Stomach (tissue), 19 donors: ENCODE measurements at places on chromosomes 4 and X. TPM values are rescaled to one million over a fixed set of nuclear protein-coding genes. Genes with fewer than 3 reads are reported as not detected.

DNA sequence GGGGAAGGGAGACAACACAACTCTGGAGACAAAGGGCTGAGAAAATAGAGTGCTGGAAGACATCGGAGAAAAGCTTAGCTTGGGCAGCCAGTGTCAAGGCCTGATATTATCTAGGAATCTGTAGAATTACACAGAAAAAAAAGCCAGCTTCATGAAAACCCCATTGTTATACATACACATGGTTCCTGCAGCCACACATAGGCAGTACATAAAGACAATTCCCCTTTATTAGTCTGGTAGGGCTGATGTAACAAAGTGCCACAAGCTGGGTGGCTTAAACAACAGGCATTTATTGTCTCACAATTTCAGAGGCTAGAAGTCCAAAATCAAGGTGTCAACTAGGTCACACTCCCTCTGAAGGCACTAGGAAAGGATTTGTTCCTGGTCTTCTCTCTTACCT is 503.5 kb downstream of the MID1IP1 start:
- DNase-seq: no peak

DNA sequence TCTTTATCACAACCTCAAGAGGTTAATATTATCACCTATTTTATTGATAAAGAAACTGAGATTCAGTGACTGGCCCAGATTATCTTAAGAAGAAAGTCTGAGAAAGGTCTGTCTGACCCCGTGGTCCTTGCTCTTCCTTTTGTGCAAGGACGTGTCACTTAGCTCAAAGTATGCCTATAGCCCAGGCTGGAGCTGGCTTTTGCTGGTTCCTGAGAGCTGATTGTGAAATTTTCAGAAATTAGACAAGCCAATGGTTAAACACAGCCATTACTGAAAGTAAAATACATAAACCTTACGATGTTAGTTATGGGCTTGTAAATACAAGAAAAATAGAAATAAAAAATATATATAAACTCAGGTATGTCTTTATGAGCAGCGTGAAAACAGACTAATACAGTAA is 70.1 kb downstream of the CHRNA9 start:
- no peak for DNase-seq

- DNase-seq: peak; percentile 92
These were observed 111.5 kb downstream of the AFAP1 start for GRCh38 chr4:7828011-7828720.

DNA sequence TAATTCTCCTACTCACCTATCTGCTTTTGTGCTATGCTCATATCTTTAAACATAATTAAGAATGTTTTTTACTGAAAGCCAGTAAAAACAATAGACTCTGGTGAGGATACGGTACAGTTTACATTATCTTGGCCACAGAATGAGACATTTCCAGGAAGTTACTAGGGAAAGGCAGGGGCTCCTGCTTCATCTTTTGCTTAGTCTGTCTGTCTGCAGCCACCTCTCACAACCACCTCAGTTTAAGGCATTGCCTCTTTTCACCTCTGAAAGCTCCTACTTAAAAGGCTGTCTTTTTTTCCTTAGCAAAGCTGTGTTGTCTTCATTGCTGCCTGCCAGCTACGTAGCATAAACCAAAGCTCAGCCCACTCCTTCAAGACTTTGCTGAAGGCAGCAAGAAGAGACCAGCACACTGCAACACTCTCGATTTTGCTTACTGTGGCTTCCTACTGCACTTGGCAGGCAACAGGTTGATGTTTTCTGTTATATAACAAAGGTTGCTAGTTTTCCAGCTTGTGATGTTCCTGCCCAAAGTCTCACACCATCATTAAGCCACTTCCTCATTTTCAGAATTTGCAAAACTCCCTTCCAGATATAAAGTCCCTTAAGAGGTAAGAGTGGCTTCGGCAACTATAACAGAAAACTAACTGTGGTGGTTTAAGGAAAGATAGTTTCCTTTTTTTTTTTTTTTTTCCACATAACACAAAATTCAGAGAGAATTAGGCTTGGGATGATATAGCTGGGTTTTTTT is 432.9 kb downstream of the GRXCR1 start:
- DNase-seq: no peak

GRCh38 chr4:32472918-32473317 is 1752.7 kb downstream of the PCDH7 start:
- DNase-seq: no peak

- peak; percentile 30 for DNase-seq
These were observed 490 bp upstream of the PDZD4 start for GRCh38 chrX:153830640-153831428.

DNA sequence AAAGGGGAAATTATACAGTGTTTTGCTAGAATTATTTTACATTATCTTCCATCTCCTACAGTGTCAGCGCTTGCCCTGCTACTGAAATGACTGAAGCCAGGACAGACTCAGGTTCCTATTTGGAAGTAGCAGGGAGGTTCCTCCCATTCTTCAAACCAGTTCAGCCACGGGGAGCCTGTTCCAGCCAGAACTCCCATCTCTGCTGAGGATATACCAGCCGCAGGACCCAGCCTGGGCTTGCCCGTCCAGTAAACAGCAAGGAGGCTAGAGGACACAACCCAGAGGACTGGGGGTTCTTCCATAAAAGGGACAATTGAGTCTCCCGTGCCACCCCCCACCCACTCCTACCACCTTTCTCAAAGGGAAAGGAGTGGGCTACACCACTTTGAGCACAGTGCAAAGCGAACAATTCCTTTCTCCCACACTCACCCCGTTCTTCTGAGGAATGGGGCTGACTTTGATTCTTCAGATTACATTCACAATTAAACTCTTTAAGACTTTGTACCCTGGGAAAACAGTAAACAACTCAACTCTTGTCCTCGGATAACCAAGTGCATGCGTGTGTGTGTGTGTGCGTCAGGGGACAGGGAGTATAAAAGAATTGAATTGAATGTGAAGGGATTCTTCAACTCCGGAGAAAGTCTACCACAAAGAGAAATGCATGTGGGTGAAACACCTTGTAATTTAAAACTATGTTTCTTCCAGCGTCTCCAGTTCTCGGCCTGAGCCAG is 31.0 kb upstream of the PPARGC1A start:
- no peak for DNase-seq

GRCh38 chrX:37746218-37746941 is 33.5 kb upstream of the CYBB start:
- no peak for DNase-seq

GRCh38 chrX:133676344-133677122 is 261.2 kb upstream of the GPC4 start:
- DNase-seq: peak; percentile 32

DNA sequence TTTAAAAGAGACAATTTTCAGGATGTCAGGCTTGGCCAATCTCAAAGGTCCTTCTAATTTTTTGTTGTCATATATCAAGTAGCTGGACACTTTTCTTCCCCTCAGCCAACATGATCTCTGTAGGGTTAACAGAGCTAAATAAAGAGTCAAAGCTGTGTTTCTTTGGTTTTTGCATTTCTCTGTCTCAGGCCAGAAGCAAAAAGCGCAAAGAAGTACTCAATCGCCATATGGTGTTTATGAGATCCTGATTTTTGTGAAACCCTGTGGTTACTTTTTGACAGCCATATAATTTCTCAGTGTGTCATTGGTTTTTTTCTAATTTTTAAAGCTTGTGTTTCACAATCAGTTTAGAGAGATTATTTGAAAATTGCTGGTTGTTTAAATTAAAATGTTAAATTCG is 111.9 kb downstream of the MAPK10 start:
- DNase-seq: no peak

- DNase-seq: no peak
These were observed 499.5 kb downstream of the ANKRD50 start for GRCh38 chr4:124212815-124213630.

DNA sequence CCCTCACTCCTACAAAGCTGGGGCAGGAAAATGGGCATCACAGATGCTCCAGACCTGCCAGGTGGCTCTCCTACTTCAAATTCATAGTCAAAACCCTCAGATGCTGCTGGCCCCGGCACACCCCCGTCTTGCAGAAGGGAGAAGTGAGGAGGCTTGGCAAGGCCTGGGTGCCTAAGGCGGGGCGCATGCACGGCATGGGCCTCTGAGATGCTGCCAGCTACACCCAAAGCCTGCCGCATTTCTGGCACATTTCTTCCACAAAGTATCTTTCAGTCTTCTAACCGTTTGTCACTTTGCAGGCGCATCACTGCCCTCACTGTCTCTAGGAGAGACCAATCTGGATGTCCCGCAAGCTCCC is 19.6 kb downstream of the WDR1 start:
- no peak for DNase-seq

GRCh38 chr4:40672528-40673522 is 43.2 kb upstream of the RBM47 start:
- no peak for DNase-seq

- no peak for DNase-seq
These were observed 161.2 kb upstream of the TAPT1 start for GRCh38 chr4:16387448-16387847.

- no peak for DNase-seq
These were observed 17.1 kb downstream of the USP46 start for GRCh38 chr4:52641854-52642563.

GRCh38 chr4:113157086-113157857 is 107.8 kb downstream of the ANK2 start:
- no peak for DNase-seq

- DNase-seq: no peak
These were observed 104.1 kb downstream of the ZAR1 start for GRCh38 chr4:48594180-48594579.

GRCh38 chr4:133555671-133556070 is 406.6 kb downstream of the PCDH10 start:
- no peak for DNase-seq

DNA sequence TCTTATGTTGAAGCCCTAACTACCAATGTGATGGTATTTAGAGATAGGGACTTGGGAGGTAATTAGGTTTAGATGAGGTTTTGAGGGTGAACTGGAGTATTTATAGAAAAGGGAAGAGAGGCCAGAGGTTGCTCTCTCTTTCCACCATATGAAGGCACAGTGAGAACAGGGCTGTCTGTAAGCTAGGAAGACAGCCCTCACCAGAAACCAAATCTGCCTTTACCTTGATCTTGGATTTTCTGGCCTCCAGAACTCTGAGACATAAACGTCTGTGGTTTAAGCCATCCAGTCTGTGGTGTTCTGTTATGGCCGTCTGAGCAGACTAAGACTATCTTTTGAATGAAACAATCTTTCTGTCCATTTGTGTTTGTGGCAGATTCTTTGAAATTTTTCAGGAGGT is 223.7 kb downstream of the PDHA2 start:
- DNase-seq: no peak

- DNase-seq: no peak
These were observed 78.9 kb upstream of the RXFP1 start for GRCh38 chr4:158442736-158443135.

DNA sequence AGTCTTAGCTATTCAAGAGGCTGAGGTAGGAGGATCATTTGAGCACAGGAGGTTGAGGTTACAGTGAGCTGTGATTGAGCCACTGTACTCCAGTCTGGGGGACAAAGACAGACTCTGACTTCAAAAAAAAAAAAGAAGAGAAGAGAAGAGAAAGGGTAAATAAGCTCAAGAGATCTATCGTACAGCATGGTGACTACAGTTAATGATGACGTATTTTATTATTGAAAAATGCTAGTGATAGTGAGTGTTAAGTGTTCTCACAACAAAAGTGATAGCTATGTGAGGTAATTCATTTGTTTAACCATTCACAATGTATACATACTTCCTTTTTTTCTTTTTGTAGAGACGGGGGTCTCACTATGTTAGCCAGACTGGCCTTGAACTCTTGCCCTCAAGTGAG is 121.5 kb upstream of the RPL34 start:
- DNase-seq: no peak

- no peak for DNase-seq
These were observed 246.5 kb downstream of the CPE start for GRCh38 chr4:165625281-165625680.

- DNase-seq: no peak
These were observed 17.7 kb upstream of the ELOVL6 start for GRCh38 chr4:110216129-110216528.

GRCh38 chr4:53511014-53511413 is 80.3 kb downstream of the LNX1 start:
- DNase-seq: no peak

DNA sequence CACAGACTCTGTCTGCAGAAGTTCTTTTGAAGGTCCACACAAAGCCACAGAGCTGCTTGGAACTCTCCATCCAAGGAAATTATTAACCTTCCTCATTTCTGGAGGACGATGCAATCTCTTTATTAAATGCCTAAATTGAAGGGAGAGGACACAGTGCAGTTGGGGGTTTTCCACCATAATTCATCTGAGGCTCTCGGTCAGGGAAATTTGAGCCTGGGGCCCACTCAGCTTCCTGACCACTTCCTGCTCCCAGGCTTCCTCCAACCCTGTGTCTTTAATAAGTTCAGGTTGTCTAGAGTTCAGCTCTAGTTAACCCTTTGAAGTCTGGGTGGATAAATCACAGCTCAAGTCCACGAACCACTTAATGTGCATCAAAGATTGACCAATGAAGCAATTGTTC is 58.5 kb downstream of the PRPS1 start:
- no peak for DNase-seq

DNA sequence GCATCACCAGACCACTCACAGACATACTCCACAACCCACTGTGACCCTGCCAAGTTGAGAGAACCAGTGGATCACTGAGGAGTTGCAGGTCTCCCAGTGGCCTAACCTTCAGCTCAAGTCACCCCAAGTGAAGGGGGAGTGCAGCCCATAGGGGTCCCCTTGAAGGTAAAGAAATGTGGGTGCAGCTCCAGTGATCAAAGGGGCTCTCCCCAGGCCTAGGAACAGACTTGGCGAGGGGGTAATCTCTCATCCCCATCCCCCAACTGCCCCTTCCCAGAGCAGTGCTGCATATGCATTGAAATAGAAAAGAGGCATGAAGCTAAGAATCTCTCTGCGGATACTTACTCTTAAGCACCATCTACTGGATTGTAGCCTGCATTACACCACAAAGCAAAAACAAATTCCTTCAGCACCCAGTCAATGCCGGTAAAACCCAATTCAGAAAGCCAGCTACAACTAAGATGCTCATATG is 27.0 kb downstream of the MAGEE1 start:
- peak; percentile 30 for DNase-seq

- DNase-seq: no peak
These were observed 136.1 kb upstream of the MID1 start for GRCh38 chrX:10756441-10756840.

Gene PPP4R3C
- not detected for polyA plus RNA-seq

Gene LDB2
- 14.7 TPM for polyA plus RNA-seq

Gene OR13H1
- polyA plus RNA-seq: not detected

Gene SOD3
- 8.8 TPM for polyA plus RNA-seq

Gene TBX22
- not detected for polyA plus RNA-seq

Gene SCRG1
- polyA plus RNA-seq: 2.2 TPM

Gene TSC22D3
- polyA plus RNA-seq: 358 TPM

Gene FOXR2
- polyA plus RNA-seq: not detected

Gene UTP14A
- polyA plus RNA-seq: 12.4 TPM

Gene NXF2
- polyA plus RNA-seq: not detected

Gene ZNF827
- 2.8 TPM for polyA plus RNA-seq

Gene CT55
- not detected for polyA plus RNA-seq

Gene FHDC1
- polyA plus RNA-seq: 2.9 TPM

Gene KLHL5
- polyA plus RNA-seq: 6.3 TPM
